ENCODE measurements at places on chromosomes 4 and X.

DNA sequence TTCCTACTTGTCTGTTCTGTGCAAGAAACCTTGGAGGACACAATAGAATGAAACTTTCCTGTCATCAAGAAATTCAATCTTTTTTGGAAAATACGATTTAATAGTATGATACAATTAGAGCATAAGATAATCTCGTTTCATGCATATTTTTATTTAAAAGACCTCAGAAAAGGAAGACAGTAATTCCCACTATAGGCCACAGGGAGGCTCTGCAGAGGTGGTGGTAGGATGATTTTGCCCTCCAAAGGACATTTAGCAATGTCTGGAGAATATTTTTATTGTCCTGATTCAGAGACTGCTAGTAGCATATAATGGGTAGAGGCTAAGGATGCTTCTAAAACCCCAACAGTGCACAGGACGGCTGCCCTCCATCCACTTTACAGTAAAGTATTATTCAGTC is 68.7 kb downstream of the PAK3 start:
- DNase-seq: no peak

GRCh38 chr4:64272432-64272831 is 136.8 kb downstream of the TECRL start:
- no peak for DNase-seq

- DNase-seq: no peak
Measured at GRCh38 chr4:160371446-160371845, 1268.6 kb downstream of the RAPGEF2 start.

GRCh38 chr4:146113171-146113570 is 62.3 kb upstream of the LSM6 start:
- DNase-seq: no peak

Measured in activated CD4-positive, alpha-beta memory T cell treated with anti-CD3 and anti-CD28 coated beads, Interleukin-2, amount 10 ng/mL, durations not matched to agents 7 days and 5 days (primary cell).